ENCODE measurements at places on chromosomes 7 and 10.
A peak's percentile ranks its signal among the peaks of the same experiment; 100 is the strongest.

DNA sequence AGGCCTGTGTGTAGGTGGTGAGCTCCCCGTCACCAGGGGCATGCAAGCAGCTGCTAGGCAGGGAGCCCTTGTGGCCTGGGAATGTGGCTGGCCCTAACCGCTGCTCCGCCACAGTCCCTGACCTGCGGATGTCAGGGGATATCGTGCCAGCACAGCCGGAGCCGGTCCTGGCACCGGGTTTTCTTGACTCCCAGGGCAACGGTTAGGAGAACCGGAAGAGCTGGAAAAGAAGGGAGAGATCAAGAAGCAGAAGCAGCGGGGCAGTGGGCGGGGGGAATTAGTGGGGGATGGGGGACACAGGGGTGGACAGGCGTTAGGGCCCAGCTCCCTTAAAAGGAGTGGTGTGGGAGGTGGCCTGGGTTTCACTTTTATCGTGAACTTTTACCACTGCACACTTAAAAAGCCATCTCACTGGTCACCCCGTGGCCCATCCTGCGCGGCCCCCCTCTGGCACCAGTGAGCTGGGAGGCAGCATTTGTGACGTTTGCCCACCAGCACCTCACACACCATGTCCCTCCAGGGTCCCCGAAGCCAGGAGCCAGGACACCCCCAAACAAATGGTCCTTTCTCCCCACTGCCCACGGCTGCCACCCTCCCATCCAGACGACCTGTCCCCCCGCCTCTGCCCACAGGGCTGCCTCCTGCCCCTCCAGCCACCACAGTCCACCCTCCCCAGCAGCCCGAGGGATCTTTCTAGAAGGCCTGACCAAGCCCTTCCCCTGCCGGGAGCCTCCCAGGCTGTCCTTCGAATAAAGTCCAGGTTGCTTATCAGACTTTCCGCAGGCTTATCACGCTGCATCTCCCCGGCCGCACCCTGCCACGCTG, 1.8 kb upstream of the MICALL2 start:
- no peak for DNase-seq

- DNase-seq: no peak
Observed at GRCh38 chr10:73964743-73965142, 33.2 kb upstream of the VCL start.

GRCh38 chr7:151690606-151691005, 170.9 kb upstream of the RHEB start:
- peak; percentile 68 for DNase-seq

- no peak for DNase-seq
Observed at GRCh38 chr7:85471740-85472139, 284.9 kb upstream of the SEMA3D start.

- no peak for DNase-seq
Observed at GRCh38 chr10:129741978-129742741, 221.9 kb downstream of the EBF3 start.

- no peak for DNase-seq
Observed at GRCh38 chr7:146115548-146115850, 1.1 kb upstream of the CNTNAP2 start.

DNA sequence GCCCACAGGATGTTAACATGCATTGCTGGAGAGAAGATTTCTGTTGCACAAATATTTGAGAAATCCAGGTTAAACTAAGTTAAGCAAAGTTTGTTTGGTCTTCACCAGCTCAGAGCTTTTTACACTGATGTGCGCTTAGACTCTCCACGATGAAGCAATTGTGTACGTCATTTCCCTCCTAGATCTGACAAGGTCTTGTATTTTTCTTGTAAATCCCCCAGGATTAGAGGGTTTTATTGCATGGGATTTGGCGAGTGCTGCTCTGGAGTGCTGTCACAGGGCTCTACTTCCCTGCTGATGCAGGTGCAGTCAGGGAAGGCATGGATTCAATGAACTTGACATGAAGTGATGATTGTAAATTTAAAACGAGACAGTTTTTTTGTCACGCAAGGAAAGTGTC, 173.3 kb downstream of the PDE1C start:
- no peak for DNase-seq

DNA sequence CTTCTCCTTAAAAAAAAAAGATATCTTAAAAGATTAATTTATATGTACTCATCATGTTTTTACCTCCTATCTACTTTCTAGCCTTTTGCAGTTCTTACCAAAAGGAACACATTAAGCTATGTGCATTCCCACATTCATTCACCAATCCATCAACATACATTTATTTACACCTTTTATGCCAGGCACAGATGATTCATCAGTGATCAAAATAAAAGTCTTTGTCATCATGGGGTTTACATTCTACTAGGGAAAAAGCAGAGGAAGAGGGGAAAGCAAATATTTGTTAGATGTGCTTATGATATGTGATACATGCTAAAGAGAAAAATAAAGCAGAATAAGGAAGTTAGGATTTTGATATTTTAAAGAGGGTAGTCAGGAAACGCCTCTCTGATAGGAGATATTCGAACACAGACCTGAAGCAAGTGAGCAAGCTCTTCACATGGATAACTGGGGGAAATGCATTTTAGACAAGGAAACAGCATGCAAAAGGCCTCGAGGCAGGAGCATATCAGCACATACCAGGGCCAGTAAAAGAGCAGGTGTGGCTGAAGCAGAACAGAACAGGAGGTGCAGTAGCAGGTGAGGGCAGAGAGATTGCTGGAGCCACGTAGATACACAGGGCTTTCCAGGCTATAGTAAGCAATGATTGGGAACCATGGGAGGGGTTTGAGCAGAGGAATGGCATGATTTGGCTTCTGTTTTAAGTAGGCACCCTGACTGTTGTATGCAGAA, 67.4 kb downstream of the REEP3 start:
- DNase-seq: peak; percentile 69

DNA sequence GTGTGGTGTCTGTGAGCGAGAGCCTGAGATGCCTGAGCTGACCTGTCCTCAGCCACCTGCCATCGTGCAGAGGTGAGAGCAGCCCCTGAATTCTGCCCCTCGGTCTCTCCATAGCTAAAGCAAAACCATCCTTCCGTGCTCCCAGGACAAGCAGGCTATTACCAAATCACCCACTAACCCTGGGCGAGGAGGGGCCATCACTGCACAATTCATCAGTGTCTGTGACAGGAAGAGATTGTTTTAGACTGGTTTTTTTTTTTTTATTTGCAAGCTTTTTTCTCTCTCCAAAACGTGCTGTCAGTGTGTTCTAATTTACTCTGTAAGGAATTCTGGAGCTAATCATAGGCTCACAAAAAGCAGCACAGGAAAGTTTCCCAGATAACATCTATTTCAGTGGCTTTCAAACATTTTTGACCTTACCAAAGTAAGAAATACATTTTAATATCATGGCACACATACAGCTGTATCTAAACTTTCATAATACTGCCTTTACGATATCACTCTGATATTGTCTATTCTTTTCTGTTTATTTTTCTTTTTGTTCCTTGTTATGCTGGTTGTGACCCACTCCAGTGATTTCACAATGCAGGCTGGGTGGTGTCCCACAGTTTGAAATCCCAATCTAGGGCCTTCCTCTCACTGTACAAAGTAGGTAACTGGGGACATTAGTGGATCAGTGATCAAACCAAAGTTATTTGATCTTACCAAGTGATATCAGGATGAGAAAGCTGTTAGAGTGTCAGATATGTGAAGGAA, 62.8 kb downstream of the EGFR start:
- DNase-seq: no peak

GRCh38 chr7:69301253-69301652, 297.0 kb upstream of the AUTS2 start:
- DNase-seq: no peak

All from foreskin keratinocyte (primary cell).